Kidney capillary endothelial cell (primary cell): ENCODE measurements at places on chromosomes 6 and 20.

DNA sequence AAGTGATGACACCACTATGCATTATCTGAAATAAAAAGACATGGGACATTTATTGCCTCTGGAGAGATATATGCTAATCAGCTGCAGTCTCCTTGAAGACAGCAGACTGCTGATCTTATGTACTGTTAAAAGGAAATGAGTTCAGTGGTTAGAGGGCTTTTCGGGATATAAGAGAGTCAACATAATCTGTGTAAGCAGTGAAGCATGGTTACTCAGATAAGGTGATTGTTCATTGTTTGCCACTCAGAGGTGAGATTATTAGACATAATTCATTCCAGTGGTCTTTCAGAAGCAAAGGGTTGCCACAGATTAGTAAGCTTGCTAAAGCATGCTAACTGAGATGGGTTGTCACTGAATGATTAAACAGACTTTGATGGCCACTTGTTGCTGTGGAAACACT lies 1450.7 kb upstream of the ADGRB3 start:
- DNase-seq, result no peak

GRCh38 chr6:122735582-122735981 lies 43.9 kb upstream of the FABP7 start:
- DNase-seq, result no peak

DNA sequence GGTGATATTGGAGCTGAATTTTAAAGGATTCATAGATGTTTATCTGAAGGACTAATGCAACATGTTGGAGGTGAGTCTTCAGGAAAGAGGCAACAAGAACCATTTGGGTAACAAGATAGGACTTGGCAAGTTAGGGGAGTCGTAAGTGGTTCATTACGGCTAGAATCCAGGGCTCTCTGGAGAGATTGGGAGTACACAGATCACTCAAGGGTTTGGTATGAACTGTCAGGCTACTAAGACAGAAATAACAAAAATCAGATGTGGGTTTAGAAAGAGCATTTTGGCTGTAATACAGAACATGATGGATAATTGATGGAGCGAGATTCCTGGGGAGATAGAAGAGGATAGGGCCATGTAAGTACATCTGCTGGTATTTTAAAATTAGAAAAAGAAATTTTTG lies 86.3 kb upstream of the ESR1 start:
- DNase-seq, result no peak

DNA sequence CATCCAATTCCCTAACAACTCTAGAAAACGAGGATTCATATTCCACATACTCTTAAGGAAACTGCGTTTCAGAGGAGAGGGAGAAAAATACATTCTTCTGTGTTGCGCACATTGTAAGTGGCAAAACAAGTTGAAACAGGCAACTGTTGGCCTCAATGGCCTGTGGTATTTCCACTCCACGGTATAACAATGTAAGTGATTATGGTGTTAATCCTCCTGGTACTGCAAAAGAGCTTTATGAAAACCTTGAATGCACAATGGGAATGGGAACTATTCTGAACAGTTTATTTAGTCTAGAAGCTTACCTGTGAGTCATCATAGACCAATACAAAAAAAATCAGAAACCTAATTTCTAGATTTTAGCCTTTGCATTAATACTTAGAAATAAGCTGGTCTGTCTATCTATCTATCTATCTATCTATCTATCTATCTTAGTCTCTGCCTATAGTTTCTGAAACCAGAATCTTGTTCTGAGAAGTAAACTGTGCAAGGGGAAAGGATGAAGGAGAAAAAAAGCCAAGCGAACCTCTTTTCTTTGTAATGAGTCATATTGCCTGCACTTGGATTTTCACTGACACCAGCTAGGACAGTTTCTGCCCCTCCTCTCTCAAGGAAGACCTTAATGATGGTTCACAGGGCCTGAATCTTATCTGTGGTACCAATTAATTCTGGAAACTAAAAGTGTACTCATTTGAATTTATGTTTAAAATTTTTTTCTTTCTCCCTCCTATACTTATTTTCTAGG lies 101.5 kb downstream of the RNF144B start:
- DNase-seq, result no peak

- DNase-seq, result no peak
These were observed 602 bp upstream of the TSPYL4 start for GRCh38 chr6:116254297-116255056.

- DNase-seq, result peak; percentile 78
These were observed 232.5 kb downstream of the IBTK start for GRCh38 chr6:82015043-82015442.

DNA sequence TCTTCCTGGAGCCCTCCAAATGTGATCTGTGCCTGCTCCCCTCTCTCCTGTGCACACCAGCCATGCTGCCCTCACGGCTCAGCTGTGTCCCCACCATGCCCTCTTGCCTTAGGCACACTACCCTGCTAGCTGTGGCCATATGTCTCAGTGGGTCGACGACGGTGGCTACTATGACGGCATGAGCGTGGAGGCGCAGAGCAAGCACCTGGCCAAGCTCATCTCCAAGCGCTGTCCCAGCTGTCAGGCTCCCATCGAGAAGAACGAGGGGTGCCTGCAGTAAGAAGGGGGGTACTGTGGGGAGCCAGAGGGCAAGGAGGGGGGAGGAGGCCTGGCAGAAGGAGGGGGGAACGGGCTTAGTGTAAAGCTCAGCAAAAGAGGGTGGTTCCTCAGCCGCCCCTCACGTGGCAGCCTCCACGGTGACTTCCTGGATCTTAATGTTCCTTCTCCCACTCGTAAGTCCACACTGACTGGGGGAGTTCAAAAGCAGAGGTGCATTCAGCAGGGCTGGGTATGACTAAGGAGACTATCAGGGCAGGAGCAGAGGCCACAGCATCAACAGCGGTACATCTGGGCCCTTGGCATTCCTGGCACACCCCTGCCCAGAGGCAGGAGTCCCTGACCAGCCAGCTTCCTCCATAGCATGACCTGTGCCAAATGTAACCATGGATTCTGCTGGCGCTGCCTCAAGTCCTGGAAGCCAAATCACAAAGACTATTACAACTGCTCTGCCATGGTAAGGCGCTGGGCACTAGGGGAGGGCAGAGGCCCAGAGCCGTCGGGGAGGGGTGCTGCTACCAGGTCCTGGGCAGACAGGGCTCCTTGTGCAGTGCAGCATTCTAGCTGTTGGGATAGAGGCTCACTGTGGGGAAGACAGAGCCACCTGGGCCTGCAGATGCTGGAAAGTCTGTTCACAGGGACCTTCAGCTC lies 8.0 kb downstream of the DNPH1 start:
- no peak for DNase-seq

- DNase-seq, result peak; percentile 28
These were observed 25.9 kb downstream of the ZBP1 start for GRCh38 chr20:57594092-57594951.

DNA sequence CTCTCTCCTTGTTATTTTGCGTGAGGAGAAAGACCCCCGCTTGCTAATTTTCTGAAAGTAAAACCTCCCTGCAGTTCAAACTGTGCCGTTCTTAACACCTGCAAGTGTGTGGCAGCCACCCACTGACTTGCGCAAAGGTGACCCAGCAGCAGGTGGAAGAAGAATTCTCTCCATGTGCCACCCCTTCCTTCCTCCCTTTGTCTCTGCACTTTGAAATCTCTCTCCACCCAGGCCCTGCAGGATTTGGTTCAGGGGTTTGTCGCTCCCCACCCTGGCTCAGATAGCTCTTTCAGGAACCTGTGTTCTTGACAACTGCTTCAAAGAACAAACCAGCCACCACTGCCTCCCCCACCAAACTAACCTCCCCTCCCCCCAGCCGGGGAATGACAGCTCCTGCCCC lies 41.4 kb downstream of the ZNF831 start:
- no peak for DNase-seq
